T-cell (primary cell): ENCODE measurements at places on chromosomes 16 and 17.

- no peak for DNase-seq
These were observed at the start of gene HYDIN for GRCh38 chr16:71230122-71230845. HYDIN (minus strand) TSS chr16:71230722; CDS start chr16:71186895, 43,827 bp downstream.

GRCh38 chr16:63813862-63814261 lies 1308.0 kb downstream of the CDH11 start:
- DNase-seq, result no peak

- DNase-seq, result no peak
These were observed 36.7 kb downstream of the SKAP1 start for GRCh38 chr17:48393283-48393682.

DNA sequence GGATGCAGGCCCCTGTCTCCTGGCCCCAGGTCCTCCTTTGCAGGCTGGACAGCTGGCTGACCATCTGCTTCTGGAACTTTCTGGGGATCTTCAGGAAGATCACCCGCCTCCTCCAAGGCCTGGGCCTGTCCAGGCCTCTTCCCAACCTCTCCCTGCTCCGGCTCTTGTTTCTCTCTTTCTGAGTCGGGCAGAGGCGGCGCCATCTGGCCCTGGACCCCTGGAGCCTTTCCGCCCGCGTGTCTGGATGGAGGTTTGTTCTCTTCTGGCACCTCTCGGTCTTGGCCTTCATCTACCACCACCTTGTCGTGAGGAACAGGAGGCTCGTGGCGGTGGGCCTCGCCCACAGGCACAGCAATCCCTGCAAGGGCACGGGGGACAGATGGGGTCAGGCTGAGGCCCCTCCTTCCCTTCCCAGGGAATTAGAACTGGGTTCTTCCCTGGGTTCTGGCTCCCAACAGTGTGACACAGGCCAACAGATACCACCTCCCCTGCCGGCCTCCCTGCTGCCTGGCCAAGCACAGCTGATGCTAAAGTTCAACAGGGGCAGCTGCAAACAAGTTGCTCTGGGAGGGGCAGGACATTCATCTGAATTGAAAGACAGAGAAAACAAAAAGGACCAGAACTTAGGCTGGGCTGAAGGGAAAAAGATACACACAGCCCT lies 13.3 kb downstream of the NDUFAF8 start:
- no peak for DNase-seq

DNA sequence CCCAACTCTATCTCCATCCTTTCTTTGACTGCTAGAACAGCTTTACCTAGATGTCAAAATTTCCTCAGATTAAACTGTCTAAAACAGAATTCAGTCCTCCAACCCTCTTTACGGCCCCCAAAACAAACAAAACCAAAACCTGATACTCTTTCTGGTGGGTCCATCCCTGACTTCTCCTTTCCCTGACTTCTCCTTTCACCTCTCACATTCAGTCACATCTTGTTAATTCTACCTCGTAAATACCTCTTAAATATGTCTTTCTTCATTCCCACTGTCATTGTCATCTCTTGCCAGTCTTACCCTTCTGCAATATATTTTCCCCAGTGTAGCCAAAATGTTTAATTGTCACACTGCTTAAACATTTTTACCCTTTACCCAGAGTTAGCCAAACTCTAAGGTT lies 4.6 kb downstream of the PPM1E start:
- DNase-seq, result no peak

DNA sequence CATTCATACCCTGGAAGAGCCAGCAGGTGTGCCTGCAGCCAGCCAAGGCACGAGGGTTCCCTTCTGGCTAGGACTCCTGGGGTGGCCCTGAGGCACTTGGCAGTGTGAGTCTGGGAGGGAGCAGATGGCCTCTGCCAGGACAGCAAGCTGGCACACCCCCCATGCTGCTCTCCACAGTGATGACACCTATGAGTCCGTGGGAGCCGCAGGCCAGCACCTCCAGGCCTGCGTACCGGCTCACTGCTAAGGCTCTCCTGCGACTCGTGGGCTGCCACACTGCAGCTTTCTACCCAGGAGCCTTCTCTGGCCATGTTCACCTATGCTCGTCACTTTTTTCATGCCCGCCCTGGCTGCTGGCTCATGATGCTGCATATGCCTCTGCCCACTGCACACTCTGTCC lies 68.1 kb downstream of the NDEL1 start:
- no peak for DNase-seq

DNA sequence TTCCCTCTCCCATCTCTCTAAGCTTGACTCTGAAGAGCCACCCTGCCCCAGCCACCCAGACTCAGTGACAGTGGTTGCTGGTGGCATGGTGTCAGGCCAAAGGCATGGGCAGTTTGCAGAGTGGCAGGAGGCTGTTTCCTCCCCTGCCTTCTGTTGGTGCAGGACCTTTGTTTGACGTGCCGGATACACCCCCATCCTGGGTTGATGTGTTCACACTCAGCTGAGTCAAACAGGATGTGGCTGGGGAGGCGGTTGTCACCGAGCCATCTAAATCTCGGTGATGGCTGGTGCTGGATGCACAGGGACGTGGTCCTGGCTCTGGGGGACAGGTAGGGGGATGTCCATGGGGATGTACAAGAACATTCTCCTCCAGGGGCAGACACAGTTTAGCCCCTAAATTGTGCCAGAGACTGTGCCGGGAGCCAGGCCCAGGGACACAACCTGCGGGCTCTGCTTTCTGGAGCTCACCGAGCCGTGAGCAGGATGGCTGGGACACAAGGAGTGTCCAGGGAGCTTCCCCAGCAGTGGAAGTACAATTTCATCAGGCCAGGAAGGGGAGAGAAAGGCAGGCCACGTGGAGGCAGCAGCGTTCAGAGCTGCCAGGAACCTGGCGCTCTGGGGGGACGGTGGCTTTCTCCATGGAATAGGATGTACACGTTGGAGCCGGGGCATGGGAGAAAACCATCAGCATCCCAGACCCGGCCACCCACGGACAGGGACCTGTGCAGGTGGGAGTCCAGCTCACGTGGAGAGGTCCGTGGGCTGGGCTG lies 264.2 kb downstream of the SEC14L1 start:
- DNase-seq, result peak; percentile 72

- DNase-seq, result no peak
These were observed 49.0 kb upstream of the ZNF750 start for GRCh38 chr17:82888583-82889495.

DNA sequence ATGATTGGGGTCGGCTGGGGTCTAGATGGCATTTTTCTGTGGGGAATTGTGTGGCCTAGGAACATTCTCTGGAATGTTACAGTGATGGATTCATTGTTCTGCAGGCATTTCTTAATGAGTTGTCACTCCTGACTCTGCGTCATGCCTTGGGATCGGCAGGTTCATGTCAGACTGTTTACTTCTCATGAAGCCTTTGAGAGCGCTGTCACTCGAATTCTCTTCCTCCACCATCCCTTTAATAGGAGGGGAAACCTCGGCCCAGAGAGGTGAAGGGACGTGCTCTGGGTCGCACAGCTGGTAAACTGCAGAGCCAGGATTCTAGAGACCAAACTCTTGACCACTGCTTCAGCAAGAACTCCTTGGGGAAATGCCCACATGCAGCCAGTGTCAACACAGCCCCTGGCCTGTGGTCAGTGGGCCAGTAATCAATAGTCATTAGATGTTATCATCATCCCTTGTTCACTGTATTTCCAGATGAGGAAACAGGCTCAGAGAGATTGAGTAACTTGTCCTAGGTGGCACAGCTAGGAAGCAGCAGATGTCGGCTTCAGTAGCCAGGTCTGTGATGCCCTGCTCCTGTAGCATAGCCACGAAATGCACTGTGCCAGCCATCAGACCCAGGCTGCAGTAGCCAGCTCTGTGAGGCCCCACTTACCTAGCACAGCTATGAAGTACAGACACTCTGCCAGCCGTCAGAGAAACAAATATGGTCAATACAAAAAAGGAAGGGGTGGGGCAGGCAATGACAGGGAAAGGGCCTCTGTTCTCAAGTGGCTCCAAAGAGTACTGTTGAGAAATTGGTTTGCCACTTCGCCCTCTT lies 259.0 kb downstream of the CPPED1 start:
- no peak for DNase-seq

DNA sequence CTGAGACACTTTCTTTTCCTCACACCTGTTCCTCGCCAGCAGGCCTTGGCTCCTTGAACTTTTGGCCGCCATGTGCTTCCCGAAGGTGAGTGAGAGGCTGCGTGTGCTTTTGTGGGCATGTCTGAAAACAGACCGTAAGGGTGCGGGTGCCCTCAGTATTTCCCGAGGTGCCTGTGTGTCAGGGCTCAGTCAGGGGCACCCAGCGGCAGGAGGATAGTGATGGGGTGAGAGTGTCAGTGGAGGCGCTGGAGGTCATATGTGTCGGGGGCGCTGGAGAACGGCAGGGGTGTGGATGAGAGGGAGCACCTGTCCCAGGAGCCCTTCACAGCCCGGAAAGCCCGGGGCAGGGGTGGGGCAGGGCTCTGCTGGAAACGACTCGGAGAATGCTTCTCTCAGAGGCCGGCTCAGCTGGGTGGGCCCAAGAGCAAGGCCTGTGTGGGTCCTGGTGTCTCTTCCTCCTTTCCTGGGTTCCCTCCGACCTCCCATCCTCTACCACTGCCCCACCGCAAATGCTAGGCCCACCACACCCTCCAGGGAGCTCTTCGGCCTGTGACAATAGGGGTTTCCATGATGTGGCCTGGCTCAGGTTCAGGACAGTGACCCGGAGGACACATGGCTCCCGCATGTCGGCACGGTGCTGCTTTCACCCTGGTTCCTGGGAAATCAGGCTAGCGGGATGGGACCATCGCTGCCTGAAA lies 451 bp downstream of the IL32 start:
- DNase-seq, result no peak

- no peak for DNase-seq
These were observed 46.8 kb downstream of the CYB561 start for GRCh38 chr17:63399316-63399715.

GRCh38 chr17:74632617-74633016 lies 9.1 kb upstream of the CD300E start:
- no peak for DNase-seq

DNA sequence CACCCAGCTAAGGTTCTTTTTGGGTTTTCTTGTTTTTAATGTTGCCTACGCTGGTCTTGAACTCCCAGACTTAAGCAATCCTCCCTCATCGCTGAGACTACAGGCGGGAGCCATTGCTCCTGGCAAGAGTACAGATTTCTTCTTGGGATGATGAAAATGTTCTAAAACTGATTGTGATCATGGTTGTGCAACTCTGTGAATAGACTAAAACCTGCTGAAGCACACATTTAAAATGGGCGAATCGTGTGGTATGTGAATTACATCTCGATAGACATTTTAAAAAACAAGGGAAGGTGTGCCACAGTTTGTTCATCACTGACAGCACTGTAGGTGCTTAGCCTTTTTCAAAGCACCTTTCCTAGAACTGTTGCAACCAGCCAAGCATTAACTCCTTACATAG lies 48.8 kb upstream of the CDH3 start:
- no peak for DNase-seq

DNA sequence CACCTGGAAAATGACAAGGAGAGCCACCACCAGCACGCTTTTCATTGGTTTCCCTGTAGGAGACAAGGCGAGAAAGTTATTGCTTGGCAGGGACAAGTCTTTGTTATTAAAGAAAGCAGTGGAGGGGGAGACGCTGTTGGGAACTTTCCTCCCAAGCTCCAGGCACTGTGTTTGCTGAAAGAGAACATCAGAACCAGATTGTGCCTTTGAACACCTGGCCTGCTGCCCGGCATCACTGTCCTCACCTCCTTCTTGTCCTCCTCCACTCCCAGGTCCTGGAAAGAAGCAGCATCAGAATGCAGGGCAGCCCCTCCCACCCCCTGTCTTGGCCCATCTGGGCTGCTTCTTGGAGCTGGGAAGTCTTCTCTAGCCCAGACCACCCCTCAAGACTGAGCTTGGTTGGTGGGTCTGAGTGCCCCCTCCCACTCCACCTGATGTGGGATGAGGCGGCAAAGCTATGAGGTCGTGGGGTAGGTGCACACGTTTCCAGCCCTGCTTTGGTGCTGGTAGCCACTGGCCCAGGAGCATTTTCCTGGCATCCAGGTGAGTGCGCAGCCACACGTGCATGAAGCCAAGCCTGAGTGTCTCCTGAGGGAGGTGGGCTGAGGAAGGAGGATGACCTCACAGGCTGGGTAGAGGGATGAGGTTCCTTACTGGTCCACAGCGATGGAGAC lies 6.2 kb downstream of the CCR7 start:
- DNase-seq, result no peak

- DNase-seq, result no peak
These were observed 16.6 kb upstream of the MPRIP start for GRCh38 chr17:17025621-17026020.

DNA sequence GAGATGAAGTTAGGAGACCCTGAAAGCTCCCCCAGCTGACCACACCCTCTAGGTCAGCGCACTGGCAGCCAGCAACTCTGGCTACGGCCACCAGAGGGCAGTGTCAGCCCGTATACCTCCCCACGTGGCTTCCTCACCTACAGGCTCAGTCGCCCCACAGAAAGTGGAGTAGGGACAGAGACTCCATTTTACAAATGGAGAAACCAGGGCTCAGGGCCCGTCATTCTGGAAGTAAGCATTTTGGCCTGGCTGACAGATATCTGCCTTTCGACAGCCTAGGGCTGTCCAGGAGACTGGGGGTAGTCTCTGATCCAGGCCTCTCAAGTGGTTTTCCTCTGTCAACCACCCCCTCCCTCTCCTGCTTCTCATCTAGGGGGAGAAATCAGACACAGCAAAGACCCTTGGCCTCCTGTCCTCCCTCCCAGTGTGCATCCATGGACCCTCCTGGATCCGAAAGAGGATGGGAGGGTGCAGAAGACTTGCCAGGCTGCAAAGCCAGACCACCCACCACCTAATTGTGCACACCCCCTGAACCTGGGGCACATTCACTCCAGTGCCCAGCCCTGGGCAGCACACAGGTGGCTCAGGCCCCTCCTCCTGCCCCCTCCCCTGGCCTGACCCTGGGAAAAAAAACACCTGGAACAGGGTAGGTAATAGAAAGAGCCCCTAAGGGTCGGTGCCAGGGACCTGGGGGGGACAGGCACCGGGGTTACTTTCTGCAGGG lies 3.8 kb upstream of the HAP1 start:
- DNase-seq, result peak; percentile 63

DNA sequence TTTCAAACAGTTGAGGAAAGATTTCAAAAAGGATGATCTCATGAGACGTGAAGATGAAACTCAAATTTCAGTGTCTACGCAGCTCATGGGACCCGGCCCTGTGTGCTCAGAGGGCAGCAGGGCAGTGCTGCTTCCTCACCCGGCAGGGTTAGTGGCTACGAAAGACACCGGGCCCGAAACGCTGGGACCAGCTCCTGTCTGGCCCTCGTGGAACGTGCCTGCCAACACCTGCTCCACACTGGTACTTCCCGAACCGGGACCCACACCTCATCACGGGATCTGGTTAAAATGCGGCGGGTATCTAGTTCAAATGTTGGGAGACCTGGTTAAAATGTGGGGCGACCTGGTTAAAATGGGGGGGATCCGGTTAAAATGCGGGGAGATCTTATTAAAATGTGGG lies 18.7 kb downstream of the DNASE1 start:
- DNase-seq, result no peak
